ENCODE measurements at places on chromosomes 13 and 19. TPM values are rescaled to one million over a fixed set of nuclear protein-coding genes. Genes with fewer than 3 reads are reported as not detected.

DNA sequence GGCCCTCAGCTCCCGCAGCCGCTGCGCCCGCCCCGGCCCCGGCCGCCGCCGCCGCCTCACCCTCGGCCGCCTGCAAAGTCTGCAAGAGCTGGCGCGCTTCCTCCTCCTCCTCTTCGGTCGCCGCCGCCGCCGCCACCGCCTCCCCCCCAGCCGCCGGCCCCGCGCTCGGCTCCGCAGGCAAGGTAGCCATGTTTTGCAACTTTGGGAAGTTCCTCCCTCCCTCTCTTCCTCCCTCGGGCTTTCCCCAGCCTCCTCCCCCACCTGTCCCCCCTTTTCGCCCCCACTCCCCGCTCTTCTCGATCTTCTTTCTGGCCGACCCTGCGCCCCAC lies 433 bp downstream of the SIX5 start:
- no peak for DNase-seq
- H3K27me3 ChIP-seq: no peaks in the 10 kb centered on the region
- H3K4me3 ChIP-seq: peak overlapping the region; percentile 98
- peaks cover 44% of the 10 kb centered on the region for H3K4me1 ChIP-seq
- peaks cover 21% of the 10 kb centered on the region for H3K36me3 ChIP-seq

DNA sequence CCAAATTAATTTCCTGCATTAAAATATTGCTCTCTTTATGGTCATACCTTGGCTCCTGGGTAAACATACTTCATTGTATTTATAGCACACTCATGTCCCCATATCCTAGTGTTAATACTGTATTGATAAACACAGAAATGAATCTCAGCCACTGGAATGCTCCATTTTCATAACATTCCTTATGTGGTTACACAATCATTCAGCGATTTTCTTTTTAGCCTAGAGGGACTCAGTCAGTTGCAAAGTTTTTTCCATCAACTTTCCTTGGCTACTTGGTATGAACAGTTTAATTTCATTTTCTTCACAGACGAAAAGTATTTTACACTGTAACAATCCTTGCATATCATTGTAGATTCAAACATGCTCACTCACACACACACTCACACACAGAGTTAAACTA lies 471.5 kb downstream of the FGF14 start:
- H3K4me1 ChIP-seq: no peaks in the 10 kb centered on the region
- no peak overlapping the region for H3K27ac ChIP-seq
- no peaks in the 10 kb centered on the region for H3K27me3 ChIP-seq

GRCh38 chr19:8337728-8338127 lies 5.3 kb downstream of the KANK3 start:
- H3K36me3 ChIP-seq: no peaks in the 10 kb centered on the region
- no peak for DNase-seq
- no peak overlapping the region for H3K4me3 ChIP-seq
- no peak overlapping the region for H3K27ac ChIP-seq

- H3K4me3 ChIP-seq: no peak overlapping the region
- no peak for DNase-seq
- no peaks in the 10 kb centered on the region for H3K36me3 ChIP-seq
- no peak overlapping the region for H3K27ac ChIP-seq
- no peaks in the 10 kb centered on the region for H3K27me3 ChIP-seq
- no peaks in the 10 kb centered on the region for H3K4me1 ChIP-seq
Observed at GRCh38 chr19:33280351-33280921, 21.9 kb downstream of the CEBPA start.

DNA sequence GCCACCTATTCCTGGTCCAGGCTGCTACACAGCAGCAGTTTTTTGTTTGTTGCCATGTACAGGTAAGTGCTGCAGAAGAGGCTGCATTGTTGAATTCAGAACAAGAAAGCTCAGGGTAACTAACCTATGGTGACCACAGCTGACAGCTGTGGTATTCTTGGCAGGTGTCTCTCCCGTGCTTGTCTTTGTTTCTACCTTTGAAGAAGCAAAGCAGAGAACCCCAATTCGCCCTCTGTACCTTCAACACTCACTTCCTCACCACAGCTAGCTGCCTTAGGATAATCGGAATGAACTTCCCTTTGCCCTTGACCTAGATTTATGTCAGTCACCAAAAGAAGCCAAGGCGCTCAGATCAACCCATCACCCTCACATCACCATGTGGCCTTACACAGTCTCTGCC lies 1703.3 kb upstream of the SLC10A2 start:
- DNase-seq: no peak
- H3K27me3 ChIP-seq: no peaks in the 10 kb centered on the region
- no peak overlapping the region for H3K4me3 ChIP-seq
- no peaks in the 10 kb centered on the region for H3K4me1 ChIP-seq
- no peak overlapping the region for H3K27ac ChIP-seq

DNA sequence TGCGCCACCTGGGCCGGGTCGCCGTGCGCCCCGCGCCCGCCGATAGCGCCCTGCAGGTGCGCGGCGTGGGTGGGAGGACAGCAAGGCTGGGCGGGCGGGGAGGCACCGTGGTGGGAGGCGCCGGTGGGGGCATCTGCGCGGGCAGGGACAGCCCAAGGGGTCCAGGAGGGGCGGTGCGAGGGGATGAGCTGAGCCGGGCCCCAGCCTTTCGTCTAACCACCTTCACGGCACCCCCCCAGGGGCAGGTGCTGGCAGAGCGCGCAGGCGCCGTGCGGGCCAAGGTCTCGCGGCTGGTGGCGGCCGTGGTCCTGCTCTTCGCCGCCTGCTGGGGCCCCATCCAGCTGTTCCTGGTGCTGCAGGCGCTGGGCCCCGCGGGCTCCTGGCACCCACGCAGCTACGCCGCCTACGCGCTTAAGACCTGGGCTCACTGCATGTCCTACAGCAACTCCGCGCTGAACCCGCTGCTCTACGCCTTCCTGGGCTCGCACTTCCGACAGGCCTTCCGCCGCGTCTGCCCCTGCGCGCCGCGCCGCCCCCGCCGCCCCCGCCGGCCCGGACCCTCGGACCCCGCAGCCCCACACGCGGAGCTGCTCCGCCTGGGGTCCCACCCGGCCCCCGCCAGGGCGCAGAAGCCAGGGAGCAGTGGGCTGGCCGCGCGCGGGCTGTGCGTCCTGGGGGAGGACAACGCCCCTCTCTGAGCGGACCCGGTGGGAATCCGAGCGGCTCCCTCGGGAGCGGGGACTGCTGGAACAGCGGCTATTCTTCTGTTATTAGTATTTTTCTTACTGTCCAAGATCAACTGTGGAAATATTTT lies 3.1 kb downstream of the KISS1R start:
- H3K27me3 ChIP-seq: peaks cover 9% of the 10 kb centered on the region
- H3K27ac ChIP-seq: no peak overlapping the region
- DNase-seq: no peak
- H3K4me3 ChIP-seq: peak overlapping the region; percentile 47

DNA sequence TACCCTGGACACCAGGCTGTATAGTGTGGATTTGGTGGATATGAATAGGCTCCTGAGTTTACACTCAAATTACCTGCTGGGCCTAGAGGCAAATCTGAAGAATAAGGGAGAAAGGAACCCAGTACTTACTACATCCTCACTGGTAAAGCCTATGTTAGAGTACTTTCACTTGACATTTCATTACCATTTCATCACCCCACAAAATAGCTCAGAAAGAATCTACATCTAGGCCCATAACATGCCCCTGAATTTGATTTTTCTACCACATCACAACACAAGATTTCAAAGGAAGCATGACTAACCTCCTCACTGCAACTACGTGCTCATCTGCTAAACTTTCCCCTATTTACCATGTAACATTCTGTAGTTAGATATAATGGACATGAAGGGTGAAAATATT lies 43.3 kb downstream of the VWA8 start:
- peaks cover 24% of the 10 kb centered on the region for H3K4me1 ChIP-seq
- no peak overlapping the region for H3K27ac ChIP-seq
- no peak overlapping the region for H3K4me3 ChIP-seq
- DNase-seq: no peak
- H3K27me3 ChIP-seq: no peaks in the 10 kb centered on the region

GRCh38 chr13:99585609-99586008 lies 84.3 kb downstream of the TM9SF2 start:
- H3K4me1 ChIP-seq: peaks cover 25% of the 10 kb centered on the region
- no peak overlapping the region for H3K27ac ChIP-seq
- no peaks in the 10 kb centered on the region for H3K27me3 ChIP-seq
- no peak for DNase-seq
- no peak overlapping the region for H3K4me3 ChIP-seq

- no peak for DNase-seq
- no peak overlapping the region for H3K27ac ChIP-seq
- H3K27me3 ChIP-seq: no peaks in the 10 kb centered on the region
- peaks cover 8% of the 10 kb centered on the region for H3K36me3 ChIP-seq
- H3K4me1 ChIP-seq: no peaks in the 10 kb centered on the region
Observed at GRCh38 chr13:45136741-45137504, 16.6 kb downstream of the GTF2F2 start.

GRCh38 chr19:31783592-31783991 lies 434.4 kb upstream of the TSHZ3 start:
- no peaks in the 10 kb centered on the region for H3K4me1 ChIP-seq
- H3K27ac ChIP-seq: no peak overlapping the region
- H3K27me3 ChIP-seq: no peaks in the 10 kb centered on the region
- no peak for DNase-seq
- no peaks in the 10 kb centered on the region for H3K36me3 ChIP-seq

GRCh38 chr13:26988059-26988769 lies 183.4 kb downstream of the USP12 start:
- no peak for DNase-seq
- H3K4me3 ChIP-seq: no peak overlapping the region
- H3K4me1 ChIP-seq: peaks cover 43% of the 10 kb centered on the region
- no peaks in the 10 kb centered on the region for H3K27me3 ChIP-seq
- H3K27ac ChIP-seq: no peak overlapping the region

DNA sequence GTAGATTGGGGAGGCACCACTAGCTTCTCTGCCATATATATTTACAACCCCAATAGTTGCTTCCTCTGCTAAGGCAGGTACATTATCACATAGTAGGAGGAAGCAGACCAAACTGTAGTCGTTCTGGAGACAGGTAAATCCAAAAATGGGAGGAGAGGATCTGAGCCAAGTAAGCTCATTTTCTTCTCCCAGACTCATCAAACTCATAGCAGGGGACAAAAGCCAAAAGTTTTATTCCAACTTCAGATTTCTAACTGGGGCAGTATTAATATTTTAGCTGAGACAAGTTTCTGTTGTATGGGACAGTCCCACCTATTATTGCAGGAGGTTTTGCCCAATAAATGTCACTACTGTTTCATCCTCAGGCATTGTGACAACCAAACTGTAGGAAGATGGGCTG lies 7.8 kb upstream of the IGSF23 start:
- no peak overlapping the region for H3K27ac ChIP-seq
- H3K27me3 ChIP-seq: no peaks in the 10 kb centered on the region
- H3K4me1 ChIP-seq: peaks cover 7% of the 10 kb centered on the region
- no peak overlapping the region for H3K4me3 ChIP-seq
- DNase-seq: no peak
- no peaks in the 10 kb centered on the region for H3K36me3 ChIP-seq

DNA sequence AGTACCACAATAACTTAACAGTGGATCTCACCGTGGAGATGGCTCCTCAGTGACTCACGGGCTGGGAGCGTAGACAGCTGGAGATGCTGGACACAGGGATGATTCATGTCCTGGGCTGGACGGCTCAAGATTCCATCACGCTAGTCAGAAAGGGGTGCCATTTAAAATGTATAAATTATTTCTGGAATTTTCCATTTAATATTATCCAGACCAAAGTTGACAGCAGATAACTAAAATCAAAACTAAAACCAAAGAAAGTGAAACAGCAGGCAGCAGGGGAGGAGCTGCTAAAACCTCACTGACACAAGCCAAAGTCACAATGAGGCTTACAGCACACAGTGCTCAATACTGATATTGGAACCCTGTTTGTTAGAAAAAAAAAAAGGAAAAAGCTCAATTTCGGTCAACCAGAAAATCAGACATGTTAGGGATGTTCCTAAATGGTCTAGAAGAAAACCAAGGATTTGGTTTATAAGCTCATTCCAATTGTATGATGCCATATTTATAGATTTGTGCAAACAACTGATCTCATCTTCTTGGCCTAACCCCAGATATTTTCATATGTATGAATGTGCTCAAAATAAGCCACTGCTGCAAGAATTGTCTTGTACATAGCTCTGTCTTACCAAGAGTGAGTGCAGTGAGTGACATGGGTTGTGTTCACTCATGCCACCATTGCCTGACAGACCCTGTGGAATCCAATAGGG lies 111.8 kb downstream of the SACS start:
- DNase-seq: peak; percentile 63
- H3K27ac ChIP-seq: peak overlapping the region; percentile 80
- H3K27me3 ChIP-seq: no peaks in the 10 kb centered on the region

- no peak for DNase-seq
- peaks cover 71% of the 10 kb centered on the region for H3K36me3 ChIP-seq
- H3K4me1 ChIP-seq: no peaks in the 10 kb centered on the region
- H3K27me3 ChIP-seq: no peaks in the 10 kb centered on the region
Observed at GRCh38 chr19:1423436-1424191, 14.6 kb upstream of the RPS15 start.

GRCh38 chr19:44817725-44818465 lies 9.0 kb downstream of the BCAM start:
- H3K4me1 ChIP-seq: peaks cover 14% of the 10 kb centered on the region
- H3K27me3 ChIP-seq: no peaks in the 10 kb centered on the region
- H3K27ac ChIP-seq: no peak overlapping the region
- DNase-seq: no peak
- H3K4me3 ChIP-seq: no peak overlapping the region
- peaks cover 29% of the 10 kb centered on the region for H3K36me3 ChIP-seq

DNA sequence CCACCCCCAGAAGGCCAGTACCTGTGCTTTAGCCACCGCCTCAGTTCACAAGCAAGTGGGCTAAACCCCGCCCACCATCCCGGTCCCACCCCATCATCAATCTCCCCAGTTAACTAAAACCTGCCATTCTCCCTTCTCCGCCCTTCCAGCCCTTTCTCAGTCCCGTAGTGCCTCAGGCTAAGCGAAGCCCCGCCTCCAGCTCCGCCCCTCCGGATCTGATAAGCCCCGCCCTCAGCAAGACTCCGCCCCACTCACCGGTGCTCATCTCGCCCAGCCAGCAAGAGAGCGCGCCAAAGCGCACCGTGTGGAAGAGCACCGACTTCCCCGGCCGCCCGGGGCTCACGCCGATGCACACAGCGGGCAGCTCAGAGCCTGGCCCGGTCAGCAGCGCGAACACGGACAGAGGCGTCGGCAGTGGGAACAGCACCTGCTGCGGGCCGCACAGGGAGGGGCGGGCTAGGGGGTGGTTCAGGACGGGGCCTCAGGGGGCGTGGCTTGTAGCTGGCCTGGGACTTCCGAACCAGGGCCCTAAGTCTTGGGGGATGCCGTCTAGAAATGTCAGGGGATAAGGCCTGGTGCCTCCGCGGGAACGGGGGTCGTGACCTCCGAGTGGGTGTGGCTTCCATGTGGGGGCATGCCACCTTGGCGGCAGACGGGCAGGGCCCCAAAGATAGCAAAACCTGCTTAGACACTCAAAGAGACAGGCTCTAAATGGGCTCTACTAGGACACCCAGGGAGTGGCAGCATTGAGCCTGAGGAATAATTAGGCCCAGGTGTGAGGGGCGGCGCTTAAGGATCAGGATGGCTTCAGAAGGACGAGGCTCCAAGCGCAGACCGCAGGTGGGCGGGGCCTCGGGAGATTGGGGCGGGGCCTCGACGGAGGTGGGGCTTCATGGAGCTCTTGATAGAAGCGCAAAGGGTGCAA lies 21.4 kb downstream of the MAP4K1 start:
- no peaks in the 10 kb centered on the region for H3K27me3 ChIP-seq
- H3K36me3 ChIP-seq: no peaks in the 10 kb centered on the region
- H3K27ac ChIP-seq: no peak overlapping the region
- H3K4me3 ChIP-seq: peak overlapping the region; percentile 31
- DNase-seq: no peak

LRRC63 gene
- 3.6 TPM for total RNA-seq

HIF3A gene
- total RNA-seq: 189 TPM

TYROBP gene
- 247 TPM for total RNA-seq

FAAP24 gene
- 0.28 TPM for total RNA-seq

ADAT3 gene
- 3.9 TPM for total RNA-seq

BRSK1 gene
- total RNA-seq: 16.7 TPM

CEACAM6 gene
- not detected for total RNA-seq

TPTE2 gene
- not detected for total RNA-seq

C19orf67 gene
- not detected for total RNA-seq

Data from thoracic aorta (tissue), 2 donors.